ENCODE measurements at places on chromosomes 7 and 10. TPM values are rescaled to one million over a fixed set of nuclear protein-coding genes. Genes with fewer than 3 reads are reported as not detected.

GRCh38 chr10:101357958-101358357, 4.0 kb downstream of the BTRC start:
- no peak for DNase-seq

ADCYAP1R1 gene
- total RNA-seq, result not detected

GRCh38 chr7:100649826-100650565, 6.3 kb downstream of the ACTL6B start:
- no peak for DNase-seq

DNA sequence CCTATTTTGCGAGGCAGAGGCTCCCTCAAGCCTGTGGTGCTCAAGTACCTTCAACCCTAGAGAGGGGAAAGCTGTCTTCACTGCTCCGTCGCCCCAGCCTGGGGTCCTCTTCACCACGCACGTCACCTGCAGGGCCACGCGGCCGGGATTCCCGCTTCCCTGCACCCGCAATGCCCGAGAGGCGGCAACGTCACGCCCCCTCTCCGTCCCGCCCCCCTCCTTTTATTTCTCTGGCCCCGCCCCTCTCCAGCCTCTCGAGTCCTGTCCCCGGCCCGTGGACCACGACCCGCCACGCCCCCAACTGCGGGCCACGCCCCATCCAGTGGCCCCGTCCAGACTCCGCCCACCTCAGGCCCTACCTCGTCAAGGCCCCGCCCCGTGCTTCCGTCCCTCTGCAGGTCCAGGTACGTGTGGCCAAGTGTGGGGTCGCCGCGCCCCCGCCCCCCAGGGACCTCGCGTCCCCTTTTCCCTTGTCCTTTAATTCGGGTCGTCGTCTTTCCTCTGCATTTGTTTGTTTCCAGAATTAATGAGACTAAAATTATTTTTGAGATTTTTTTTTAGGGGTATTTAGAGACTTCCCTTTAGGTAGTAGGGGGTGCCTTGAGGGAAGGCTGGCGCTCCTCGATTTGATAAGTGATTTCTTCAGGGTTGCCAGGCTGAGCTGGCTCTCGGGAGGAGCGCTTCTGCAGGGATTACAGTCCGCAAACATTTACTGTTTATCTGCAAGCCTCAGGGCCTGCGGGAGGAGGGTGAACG, 69.8 kb upstream of the BAIAP2L1 start:
- DNase-seq, result no peak
